ENCODE measurements at places on chromosomes 3 and 15.

DNA sequence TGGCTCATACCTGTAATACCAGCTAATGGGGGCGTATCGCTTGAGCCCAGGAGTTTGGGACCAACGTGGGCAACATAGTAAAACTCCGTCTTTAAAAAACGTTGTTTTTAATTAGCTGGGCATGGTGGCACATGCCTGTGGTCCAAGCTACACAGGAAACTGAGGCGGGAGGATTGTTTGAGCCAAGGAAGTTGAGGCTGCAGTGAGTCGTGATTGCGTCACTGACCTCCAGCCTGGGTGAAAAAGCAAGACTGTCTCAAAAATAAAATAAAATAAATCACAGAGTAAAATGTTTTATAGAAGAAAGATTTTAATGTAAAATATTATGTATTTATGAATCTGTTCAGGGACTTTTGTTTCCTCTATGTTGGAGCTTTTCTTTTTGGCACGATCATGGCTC, 15.3 kb upstream of the STRIT1 start:
- no peak for DNase-seq

DNA sequence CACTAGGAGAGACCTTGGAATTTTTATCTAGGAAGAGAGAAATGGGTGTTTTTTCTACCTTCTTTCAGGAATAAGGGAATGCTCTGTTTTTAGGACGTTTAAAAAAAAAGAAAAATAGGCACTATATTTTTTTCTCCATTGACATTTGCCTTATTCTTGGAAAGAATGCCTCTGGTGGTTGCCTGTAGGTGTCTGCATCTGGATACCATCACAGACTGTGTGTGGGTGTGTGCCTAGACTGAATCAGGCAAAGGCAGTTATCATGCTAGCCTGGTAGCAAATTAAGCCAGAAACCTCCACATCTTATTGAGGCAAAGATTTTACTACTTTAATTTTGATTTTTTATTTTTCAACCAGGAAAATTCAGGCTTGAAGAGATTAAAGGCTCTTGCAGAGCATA, 513.6 kb upstream of the KCNMB2 start:
- no peak for DNase-seq

- DNase-seq = no peak
These were observed 56.0 kb downstream of the CLEC3B start for GRCh38 chr3:45082142-45082538.

- no peak for DNase-seq
These were observed 64.0 kb downstream of the KAT2B start for GRCh38 chr3:20104167-20104661.

DNA sequence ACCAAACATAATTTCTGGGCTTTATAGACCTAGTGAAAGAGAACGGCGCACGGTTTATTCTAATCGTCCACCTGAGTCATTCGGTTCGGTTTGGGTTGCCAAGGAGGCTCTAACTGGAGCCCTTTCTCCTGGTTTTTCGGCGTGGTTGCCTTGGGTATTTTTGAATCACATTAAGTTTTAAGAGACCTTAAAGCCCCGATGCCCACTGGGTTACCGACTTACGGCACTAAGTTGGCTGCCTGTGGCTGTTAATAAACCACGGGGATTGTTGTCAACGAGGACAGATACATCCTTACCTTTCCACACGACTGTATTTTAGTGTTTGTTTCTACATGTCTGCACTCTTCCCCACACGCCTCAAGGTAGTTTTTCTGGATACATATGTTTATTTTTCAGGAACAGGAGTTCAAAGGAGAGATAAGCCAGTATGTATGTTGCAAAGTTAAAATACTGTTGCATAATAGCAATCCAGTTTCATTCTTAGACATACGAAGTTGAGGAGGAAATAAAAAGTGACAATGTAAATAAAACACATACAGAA, 1.2 kb upstream of the ANP32A start:
- peak; percentile 16 for DNase-seq

- DNase-seq = peak; percentile 81
These were observed 64.3 kb downstream of the LEO1 start for GRCh38 chr15:51907136-51907862.

DNA sequence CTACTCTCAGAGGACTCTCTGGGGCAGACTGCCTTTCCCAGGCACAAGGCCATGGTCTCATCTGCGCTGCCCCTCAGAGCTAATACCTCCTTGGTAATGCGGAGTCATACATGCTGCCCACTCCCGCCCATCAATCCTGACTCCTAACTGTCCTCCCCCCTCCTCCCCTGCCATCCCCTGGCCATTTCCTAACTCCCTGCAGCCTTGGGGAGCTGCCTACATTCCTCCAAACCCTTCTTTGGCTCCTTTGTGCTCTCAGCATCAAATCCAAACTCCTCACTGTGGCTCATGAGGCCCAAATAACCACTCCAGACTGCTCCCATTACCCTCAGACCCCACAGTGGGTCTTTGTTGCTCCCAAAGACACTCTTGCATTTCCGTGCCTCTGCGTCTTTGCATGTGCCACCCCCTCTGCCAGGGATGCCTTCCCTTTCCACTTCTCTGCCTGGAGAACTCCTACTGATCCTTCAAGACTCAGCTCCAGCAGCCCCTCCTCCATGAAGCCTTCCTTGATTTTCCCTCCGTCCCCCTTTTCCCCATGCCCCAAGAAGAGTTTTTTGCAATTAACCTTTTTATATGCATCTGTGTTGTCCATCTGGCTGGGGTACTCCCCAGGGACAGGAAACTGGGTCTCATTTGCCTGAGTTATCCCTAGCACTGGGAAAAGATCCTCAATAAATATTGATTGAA, 5.5 kb upstream of the ATP2B2 start:
- no peak for DNase-seq

DNA sequence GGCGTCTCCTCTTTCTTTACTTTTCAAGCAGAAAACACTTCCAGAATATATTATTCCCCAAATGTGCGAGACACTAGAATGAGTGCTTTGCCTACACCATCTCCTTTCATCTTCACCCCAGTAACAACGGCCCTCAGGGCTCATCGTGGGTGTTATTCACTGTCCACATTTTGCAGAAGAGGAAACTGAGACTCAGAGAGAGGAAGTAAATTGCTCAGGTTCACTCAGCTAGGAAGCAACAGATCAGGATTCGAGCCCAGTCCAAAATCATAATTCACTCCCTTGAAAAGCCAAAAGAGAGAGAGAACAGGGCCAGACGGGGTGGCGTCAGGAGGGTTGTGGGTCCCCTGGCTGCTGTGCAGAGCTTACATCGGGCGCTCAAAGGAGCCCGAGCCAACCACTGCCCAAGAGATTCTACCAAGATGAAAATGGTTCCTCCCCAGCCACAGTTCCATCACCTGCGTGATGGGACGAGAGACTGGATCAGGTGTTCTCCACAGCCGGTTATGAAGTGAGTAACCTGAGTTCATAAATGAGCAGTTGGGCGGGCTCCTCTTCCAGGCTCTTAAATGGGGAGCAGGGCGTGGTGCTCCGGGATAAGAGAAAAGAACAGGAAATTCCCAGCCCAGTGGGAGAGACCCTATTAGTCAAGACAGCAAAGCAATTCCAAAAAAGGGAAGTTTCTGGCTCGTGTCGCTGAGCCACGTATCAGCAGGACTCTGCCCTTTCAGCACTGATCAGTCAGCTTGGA, 48.6 kb upstream of the FLNB start:
- DNase-seq = peak; percentile 97

DNA sequence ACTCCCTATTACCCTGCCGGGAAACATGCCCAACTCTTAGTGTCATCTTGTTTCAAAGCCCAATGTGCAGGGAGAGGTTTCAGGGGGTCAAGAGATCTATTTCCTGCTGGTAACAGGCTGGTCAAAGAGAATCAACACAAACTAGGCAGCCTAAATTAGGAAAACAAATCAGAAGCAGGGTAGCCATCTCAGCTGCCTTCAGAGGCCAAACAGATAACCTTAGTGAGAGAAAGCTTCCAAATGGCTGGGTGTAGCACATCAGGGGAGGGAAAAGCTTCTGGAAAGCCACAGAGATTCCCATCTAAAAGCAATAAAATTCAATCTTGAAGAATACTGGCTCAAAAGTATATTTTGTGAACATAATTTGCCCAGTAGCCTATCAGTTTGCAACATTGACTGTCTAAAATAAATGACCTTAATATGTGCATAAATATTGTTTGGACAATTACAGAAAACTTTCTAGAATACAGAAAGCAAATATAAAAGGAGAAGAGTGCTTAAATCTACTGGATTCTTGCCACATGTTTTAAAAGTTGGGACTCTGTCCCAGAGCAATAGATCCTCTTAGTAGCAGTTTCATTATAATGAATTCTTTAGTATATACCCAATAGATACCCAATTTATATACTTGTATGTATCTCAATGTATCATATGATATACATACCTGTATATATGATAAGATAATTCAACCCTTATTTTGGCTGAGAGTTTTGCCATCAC, 371.9 kb upstream of the RARB start:
- no peak for DNase-seq

DNA sequence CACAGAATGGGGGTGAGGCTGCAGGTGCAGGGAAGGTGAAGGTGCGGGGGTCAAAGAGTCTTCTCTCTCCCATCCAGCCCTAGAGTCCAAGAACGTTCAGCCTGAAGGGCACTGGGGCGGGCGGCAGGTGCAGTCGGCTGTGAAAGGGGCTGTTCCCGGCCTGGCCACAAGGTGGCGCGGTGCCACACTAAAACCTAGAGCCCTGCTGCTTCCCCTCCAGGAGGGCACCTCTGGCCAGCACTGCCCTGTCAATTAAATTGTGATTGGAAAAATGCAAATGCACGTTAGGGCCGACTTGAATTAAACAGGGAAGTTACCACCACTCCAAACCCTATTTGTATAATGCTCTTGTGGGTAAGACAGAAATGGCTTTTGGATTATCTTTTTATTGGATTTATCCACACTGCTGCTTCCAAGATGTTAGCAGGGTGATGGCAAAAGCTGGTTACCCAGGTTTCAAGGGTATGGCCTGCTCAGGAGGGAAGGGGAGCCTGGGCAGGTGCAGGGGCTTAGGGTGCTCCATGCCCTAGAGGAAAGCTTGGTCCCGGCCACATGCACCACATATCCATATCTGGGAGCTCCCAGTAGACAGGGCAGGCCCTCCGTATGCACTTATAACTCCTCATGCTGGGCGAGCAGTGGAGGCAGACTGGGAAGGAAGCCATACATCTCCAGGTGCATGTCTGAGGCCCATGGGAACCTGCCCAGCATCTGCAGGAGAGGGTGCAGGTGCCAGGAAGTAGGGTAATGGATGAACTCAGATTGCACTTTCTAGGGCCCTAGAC, 119.8 kb downstream of the ADCY5 start:
- peak; percentile 66 for DNase-seq

- no peak for DNase-seq
These were observed 105.6 kb upstream of the MB21D2 start for GRCh38 chr3:193023218-193023617.

DNA sequence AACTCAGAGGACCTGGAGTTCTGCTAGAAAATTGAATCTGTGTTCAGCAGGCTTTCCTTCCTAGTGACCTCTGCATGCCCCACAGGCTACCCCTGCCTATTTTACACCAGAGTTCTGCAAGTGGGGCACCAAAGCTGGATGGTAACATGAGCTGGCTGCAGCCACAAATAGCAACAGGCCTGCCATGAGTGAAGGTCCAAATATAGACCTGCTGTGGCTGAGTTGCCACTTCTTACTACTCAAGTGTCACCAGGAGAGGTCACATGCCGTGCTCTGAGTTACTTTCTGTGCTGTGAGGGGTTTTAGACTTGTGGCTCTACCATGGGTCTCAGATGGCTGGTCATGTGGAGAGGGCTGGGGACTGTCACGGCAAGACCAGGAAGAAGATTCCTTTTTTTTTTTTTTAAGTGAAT, at the start of gene FSD2:
Gene FSD2, minus strand, starts transcription at position 76 of the 413 bp plus-strand sequence. CDS start 18,679 bp downstream, outside the sequence.
- no peak for DNase-seq

GRCh38 chr15:38150148-38150547, 102.5 kb upstream of the SPRED1 start:
- no peak for DNase-seq

- peak; percentile 2 for DNase-seq
These were observed 1.2 kb upstream of the PLIN1 start for GRCh38 chr15:89680282-89680873.

- DNase-seq = no peak
These were observed 384.2 kb upstream of the PROK2 start for GRCh38 chr3:72169120-72169519.

- no peak for DNase-seq
These were observed 214.9 kb downstream of the TCF12 start for GRCh38 chr15:57133127-57133968.

GRCh38 chr3:17025594-17026139, 140.9 kb downstream of the PLCL2 start:
- DNase-seq = no peak

DNA sequence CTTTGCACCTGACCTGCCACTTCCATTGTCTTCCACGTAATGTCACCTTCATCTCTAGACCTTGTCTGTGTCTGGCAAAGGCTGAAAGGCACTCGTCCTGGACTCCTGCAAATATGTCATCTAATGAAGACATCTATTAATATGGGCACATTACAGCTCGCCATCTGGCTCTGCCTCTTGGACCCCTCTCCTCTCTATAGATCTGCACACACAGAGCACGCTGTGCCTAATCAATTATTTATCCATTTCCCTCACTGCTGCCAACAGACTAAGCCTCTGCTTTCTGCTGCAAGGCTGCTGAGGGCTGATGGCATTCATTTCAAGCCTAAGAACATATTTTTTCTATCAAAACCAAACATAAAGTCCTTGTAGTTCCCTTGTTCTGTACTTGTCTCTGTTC, 573.0 kb downstream of the TUSC7 start:
- DNase-seq = no peak
